ENCODE measurements at places on chromosomes 5 and 9.

DNA sequence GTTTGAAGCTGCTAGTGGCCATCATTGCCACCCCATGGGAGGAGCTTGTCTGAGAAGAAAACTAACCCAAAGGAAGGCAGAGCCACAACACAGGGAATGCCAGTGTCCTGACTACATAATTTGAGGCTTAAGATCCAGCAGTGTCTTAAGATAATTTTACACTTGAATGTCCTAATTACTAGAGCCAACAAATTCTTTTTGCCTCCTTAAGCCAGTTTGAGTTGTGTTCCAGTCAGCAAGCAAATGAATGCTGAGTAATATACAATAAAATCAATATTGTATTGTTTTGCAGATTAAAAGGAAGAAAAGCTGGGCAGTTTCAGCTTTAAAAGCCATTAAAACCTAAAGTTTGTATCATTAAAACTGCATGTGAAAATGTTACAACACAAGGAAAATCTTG, 13.9 kb downstream of the HTR4 start:
- DNase-seq = no peak

DNA sequence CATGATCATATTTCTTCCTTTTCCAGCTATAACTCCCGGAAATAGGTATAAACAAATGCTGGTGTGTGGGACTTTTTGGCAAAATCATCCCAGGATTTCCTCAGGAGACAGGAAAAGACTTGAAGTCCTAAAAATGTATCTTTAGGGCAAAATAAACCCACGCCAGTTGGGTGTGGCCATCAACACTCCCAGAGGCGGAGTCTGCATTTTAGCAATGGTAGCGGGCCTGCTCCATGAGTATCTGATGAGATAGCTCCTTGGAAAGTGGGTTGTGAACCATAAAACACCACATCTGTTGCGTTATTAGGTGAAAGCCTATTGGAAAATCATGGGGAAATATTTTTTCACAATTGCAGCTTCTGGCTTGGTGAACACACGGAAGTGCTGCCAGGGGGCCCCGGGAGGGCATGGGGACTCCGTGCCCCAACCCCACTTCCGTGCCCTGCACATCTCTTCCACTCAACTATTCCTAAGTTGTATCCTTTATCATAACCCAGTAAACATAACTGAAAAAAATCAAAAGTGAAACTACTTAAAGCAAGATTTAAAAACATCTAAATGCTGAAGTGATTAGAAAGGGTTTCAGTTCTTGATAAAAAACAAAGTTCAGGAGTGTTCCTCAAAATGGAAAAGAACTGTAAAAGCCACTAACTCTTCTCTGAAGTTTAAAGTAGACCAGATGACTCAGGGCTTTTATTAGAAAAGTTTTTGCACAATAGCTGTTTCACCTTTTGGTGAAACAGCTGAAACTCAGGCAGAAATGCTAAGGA, 111.2 kb downstream of the LRRC70 start:
- no peak for DNase-seq

DNA sequence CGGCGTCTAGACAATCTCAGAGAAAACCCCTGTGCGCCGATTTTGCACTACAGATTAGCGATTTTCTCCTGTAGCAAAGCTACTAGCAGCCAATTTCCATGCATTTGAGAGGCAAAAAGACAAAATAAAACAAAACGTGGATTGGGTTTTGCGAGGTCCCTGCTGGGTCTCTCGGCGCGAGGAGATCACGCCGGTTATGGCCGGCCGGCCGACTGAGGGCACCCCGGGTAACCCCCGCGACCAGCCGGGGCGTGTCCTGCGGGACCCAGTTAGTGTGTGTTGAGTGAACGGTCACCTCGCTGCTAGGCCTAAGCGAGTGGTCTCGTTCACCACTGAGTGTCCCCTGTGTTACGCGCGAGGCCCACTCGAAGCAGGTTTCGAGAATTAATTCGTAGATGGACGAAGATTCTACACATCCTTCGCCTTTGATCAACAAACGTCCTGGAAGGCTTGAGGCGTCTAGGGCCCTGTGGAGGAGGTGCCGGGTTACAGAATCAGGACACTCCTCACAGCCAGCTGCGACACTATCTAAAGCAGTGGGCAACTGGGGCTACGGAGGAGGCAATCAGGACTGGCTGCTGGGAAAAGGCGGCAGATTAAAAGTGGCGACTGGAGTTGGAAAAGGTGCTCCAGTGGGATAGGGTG, 764 bp upstream of the VDAC1 start:
- no peak for DNase-seq

DNA sequence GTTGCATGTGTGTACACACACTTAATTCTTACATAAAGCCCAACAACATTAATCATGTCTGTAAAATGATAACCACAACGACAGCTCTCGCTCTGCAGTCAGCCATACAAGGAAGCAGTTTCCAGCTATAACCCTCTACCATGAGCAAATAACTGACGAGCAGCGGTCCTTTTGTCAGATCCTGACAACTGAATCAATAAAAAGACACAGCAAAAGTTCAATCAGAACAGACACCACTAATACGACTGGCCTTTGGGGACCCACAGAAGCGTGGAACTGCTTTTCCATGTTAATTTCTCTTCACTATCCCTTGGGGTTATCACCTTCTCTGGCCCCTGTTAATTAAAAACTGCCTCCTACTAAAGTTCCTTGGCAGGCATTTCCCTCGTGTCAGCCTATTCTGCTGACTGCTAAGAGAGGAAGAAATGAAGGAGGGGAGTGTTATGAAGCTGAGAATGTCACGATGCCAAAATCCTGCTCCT, 722.8 kb upstream of the GRAMD2B start:
- no peak for DNase-seq

DNA sequence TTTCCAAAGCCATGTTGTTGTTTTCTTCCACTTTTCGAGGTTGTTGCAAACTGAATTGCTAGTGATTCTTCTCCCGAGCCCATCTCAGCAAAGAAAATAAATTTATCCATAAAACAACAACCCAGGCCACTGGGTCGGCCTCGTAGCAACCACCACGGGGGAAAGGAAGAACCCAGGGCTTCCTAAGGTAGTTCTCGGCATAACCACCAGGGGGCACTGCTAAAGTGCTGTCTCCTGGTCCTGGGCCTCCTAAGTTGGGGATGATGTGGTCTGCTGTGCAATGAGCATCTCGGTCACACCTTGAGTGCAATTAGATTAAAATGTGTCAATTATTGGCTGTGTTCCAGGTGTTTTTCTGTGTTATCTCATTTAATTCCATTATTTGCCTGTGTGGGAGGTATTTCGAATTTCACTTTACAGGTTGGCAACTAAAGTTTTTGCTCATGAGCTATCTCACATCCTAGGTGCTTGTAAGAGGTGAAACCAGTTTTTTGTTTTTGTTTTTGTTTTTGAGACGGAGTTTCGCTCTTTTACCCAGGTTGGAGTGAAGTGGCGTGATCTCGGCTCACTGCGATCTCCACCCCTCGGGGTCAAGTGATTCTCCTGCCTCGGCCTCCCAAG, 102.8 kb upstream of the DAP start:
- peak; percentile 28 for DNase-seq

GRCh38 chr9:12916042-12916441, 141.2 kb downstream of the LURAP1L start:
- DNase-seq = no peak

GRCh38 chr5:125257057-125257972, 510.9 kb upstream of the ZNF608 start:
- DNase-seq = no peak

GRCh38 chr5:140165101-140165922, 9.7 kb upstream of the CYSTM1 start:
- no peak for DNase-seq

GRCh38 chr5:10626473-10627013, 62.7 kb downstream of the ANKRD33B start:
- DNase-seq = no peak

GRCh38 chr5:154373729-154374179, 72.0 kb upstream of the SAP30L start:
- DNase-seq = no peak

DNA sequence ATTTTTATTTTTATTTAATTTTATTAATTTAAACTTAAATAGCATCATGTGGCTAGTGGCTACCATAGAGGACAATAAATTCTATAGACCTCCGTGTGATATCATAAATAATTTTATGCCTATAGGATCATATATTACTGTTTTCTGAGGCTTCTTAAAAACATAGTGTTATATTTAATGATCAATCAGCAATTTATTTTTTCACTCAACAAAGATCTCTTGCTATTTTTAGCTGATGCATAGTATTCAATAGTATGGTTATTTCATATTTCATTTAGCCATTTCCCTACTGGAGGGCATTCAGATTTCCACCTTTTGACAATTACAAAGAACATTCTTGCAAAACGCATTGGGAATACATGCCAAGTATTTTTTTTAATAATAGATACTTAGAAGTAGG, 114.1 kb downstream of the PDE4D start:
- no peak for DNase-seq

- DNase-seq = no peak
Measured at GRCh38 chr5:152638996-152639552, 234.0 kb upstream of the NMUR2 start.

DNA sequence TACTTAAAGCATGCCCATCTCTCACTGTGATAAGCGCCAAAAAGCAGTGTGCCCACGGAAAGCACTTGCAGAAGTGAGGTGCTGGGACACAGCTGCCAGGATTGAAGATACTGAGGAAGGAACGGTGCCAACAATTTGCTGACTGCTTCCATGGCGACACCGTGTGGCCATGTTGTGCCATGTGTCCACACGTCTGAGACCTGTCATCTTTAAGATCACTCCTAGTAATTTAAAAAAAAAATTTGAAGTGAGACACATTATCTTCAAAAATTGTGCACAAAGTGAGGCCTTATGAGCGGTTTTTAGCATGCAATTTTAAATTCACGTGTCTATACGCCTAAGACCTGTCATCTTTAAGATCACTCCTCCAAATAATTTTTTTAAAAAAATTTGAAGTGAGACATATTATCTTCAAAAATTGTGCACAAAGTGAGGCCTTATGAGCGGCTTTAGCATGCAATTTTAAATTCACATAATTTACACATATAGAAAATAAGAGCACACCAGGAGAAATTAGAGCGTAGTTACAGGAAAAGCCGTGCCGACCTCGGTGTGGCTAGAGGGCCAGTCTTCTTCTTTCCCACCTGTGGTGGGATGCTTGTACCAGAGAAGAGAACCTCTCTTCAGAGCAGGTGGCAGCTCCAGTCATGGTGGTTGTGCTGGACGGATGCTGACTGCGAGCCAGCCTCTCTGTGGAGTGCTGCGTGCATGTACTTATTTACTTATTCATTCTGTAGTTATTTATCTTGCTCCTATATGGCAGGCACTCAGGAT, 21.4 kb upstream of the FLT4 start:
- DNase-seq = peak; percentile 19

- DNase-seq = no peak
Measured at GRCh38 chr5:131587541-131587940, 47.5 kb downstream of the RAPGEF6 start.

DNA sequence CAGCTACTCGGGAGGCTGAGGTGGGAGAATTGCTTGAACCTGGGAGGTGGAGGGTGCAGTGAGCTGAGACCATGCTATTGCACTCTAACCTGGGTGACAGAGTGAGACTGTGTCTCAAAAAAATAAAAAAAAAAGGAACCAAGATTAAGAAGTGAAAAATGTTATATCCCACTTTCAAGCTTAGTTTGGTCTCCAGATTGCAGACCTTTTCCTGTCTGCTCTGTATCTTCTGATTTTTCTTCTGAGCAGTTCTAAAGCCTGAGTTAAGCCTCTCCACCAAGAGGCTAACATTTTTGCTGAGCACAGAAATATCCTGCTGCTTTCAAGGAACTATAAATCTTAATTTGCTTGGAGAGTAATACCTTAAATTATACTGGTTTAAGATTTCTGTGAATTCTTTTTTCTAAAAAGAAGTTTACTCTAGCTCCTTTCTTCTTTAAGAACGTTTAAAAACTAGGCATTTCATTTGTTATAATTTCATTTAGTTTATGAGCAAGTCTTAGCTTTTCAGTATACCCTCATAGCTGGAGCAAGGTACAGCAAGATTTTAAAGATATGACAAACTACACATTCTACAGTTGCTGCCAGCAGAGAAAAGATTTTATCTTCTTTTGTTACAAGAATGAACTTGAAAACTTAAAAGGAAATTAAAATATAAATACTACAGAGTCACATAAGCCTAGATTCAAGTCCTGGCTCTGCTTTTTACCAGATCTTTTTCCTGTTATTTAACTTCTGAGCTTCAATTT, 55.0 kb downstream of the GARNL3 start:
- DNase-seq = no peak

DNA sequence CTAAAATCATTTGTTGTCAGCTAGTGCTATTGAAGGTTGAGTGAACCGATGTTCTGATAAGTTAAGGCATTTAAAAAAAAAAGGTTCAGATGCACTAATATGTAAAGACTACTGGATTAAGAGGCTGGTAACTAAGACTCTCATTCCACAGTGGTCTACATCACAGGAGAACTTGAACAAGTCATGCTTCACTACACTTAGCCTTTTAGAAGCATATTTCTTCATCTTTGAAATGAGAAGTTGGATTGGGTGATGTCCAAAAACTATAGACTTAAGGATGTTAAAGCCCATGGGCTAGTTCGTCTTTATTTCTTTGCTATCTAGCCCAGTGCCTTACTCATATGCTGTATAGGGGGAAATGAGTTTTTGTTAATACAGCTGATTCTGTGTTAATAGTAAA, 107.2 kb downstream of the NDUFS4 start:
- DNase-seq = no peak

DNA sequence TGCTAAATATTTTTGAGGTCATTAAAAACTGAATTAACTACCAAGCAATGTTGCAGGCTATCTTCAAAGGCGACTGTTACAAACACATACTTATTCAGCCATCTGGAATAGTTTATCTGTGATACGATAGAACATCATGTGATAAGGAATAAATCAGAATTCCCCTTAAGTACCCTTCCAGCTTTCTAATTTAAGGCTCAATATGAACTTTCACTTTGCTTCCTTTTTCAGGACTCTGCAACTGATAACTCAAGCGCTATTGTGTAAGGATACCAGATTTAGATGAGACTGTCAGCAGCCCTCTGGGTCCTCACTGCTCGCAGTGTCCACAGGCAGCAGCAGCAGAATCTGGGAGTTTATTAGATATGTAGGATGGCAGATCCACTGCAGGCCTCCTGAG, 416.3 kb downstream of the SPATA31D1 start:
- no peak for DNase-seq

- DNase-seq = no peak
Measured at GRCh38 chr5:143583409-143583808, 179.9 kb upstream of the NR3C1 start.

GRCh38 chr9:94672811-94673487, 33.6 kb upstream of the FBP1 start:
- no peak for DNase-seq

DNA sequence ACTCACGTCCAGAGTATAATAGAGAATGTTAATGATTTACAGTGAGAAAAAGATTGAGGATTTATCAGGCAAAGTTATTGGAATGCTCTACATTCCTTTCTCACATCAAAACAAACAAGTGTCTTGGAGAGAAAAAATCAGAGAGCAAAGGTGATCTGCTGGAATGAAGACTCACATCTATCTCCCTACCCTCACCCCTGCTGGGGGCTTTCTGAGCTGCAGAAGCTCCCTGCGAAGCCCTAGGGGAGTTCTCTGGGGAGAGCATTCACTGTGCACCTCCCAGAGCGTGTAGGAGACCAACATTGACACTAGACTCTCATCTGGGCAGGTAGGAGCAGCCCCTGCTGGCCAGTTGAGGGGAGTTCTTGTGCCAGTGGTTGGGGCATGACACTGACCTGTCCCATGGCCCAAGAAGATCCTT, 76.6 kb upstream of the ADAMTS16 start:
- DNase-seq = no peak

GRCh38 chr5:57398413-57399093, 84.1 kb downstream of the ACTBL2 start:
- no peak for DNase-seq

- no peak for DNase-seq
Measured at GRCh38 chr5:97133101-97133500, 9.3 kb downstream of the LIX1 start.
